ENCODE measurements at places on chromosomes 3 and 15. TPM values are rescaled to one million over a fixed set of nuclear protein-coding genes. Genes with fewer than 3 reads are reported as not detected.

GRCh38 chr15:73022161-73022560 lies 30.1 kb upstream of the NEO1 start:
- no peak for DNase-seq
- no peak overlapping the region for H3K4me3 ChIP-seq
- H3K27ac ChIP-seq, result no peak overlapping the region
- no peaks in the 10 kb centered on the region for H3K36me3 ChIP-seq

DNA sequence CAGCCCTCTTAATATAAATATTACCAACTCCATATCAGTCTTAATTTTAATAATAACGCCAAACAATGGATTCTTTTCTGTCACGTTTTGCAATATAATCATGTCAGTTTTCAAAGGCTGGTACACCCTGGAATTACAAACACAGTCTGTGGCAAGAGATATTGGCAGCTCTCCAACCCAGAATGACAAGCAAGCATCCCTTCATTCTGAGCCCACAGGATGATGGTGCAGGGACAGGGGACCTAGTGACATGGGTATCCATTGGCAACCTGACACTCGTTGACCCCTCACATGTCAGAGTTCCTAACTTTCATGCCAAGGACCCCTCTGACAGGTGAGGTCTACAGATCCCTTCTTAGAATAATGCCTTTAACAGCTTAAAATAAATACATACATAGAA lies 154.5 kb upstream of the TSC22D2 start:
- DNase-seq, result no peak
- H3K27ac ChIP-seq, result no peak overlapping the region
- no peak overlapping the region for H3K4me3 ChIP-seq
- no peaks in the 10 kb centered on the region for H3K4me1 ChIP-seq
- H3K36me3 ChIP-seq, result no peaks in the 10 kb centered on the region

GRCh38 chr15:83510001-83510400 lies 62.9 kb downstream of the SH3GL3 start:
- H3K27me3 ChIP-seq, result no peaks in the 10 kb centered on the region
- H3K27ac ChIP-seq, result no peak overlapping the region
- no peak for DNase-seq

DNA sequence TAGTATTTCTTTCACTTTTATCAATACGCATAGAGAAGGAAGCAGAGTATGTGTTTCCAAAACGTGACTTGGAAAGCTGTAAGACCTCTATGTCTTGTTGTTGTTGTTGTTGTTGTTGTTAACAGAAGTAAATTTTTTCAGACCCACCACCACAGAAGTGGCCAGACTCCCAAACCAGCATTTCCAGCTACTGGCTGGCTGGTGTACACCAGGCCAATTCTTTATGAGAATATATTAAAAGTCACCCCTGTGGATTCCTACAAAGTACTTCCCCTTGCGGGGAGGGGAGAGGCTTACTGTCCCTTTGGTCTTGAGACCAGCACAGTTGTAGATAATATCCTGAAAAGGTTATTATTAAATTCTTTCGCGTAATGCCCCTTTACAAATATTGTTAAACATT lies 1.6 kb upstream of the FOXP1 start:
- DNase-seq, result no peak
- peak overlapping the region; percentile 95 for H3K27ac ChIP-seq
- H3K27me3 ChIP-seq, result no peaks in the 10 kb centered on the region
- no peaks in the 10 kb centered on the region for H3K4me1 ChIP-seq

DNA sequence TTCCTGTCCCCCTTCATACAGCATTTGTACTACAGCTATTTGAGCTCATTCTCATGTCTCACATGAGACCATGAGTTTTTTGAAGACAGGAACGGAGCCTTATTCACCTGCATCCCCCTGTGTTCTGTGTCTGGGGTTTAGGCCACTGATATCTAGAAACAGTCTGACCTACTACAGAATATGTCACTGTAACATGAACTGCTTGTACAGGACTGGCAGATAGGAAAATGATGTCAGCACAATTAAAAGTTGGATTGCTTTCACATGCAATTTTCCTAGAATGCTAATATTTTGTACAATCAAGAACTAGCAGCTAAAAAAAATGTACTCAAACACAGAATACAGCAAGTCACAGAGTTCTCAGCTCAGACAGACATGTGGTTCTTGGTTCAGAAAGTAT lies 90.8 kb upstream of the FGF12 start:
- H3K4me1 ChIP-seq, result no peaks in the 10 kb centered on the region
- no peak overlapping the region for H3K27ac ChIP-seq
- H3K27me3 ChIP-seq, result no peaks in the 10 kb centered on the region
- no peak for DNase-seq
- no peaks in the 10 kb centered on the region for H3K36me3 ChIP-seq

- H3K4me3 ChIP-seq, result no peak overlapping the region
- H3K4me1 ChIP-seq, result no peaks in the 10 kb centered on the region
- no peak for DNase-seq
- no peaks in the 10 kb centered on the region for H3K36me3 ChIP-seq
Measured at GRCh38 chr3:28504976-28505375, 156.4 kb upstream of the AZI2 start.

GRCh38 chr3:148845756-148846395 lies 18.3 kb downstream of the CPB1 start:
- no peaks in the 10 kb centered on the region for H3K36me3 ChIP-seq
- no peaks in the 10 kb centered on the region for H3K27me3 ChIP-seq
- no peak overlapping the region for H3K4me3 ChIP-seq
- H3K4me1 ChIP-seq, result no peaks in the 10 kb centered on the region
- no peak overlapping the region for H3K27ac ChIP-seq
- DNase-seq, result no peak

DNA sequence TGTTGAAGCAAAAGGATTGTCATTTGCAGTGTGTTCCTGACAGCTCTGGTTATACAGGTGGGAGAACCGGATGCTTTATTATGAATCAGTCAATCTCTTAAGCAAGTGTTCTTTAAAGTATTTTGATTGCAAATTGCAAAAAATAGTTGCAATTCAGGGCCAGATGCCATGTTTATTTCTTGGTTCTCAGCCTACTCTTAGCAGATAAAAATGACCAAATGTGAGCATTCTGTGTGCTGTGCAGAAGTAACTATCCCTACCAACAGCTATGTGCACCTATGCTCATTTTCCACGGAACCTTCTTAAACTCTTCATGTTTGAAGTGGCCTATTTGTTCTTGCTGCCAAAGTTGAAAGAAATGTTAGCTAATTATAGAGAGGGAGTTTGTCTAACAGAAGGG lies 262.3 kb upstream of the RASGRP1 start:
- H3K4me3 ChIP-seq, result no peak overlapping the region
- H3K36me3 ChIP-seq, result no peaks in the 10 kb centered on the region
- DNase-seq, result no peak
- H3K27me3 ChIP-seq, result no peaks in the 10 kb centered on the region

DNA sequence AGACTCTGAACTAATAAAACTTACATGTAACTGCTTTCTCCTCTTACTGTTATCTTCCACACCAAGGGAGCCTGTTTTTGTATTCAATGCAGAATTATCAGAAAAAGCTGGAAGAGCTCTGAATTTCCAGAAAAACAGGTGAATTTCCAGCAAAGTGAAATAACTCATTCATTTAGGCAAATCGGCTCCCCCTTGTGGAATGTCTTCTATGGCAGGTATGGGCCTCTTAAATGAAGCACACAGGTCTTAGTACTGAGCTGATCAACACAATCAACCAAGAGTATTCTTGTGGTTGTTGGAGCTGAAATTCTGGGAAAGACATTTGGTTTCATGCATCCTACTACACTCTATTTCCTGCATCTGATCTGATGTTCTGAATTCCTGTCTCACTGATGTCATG lies 31.0 kb upstream of the PTPRG start:
- no peak overlapping the region for H3K27ac ChIP-seq
- no peaks in the 10 kb centered on the region for H3K4me1 ChIP-seq
- no peaks in the 10 kb centered on the region for H3K36me3 ChIP-seq
- no peak for DNase-seq
- no peaks in the 10 kb centered on the region for H3K27me3 ChIP-seq

DNA sequence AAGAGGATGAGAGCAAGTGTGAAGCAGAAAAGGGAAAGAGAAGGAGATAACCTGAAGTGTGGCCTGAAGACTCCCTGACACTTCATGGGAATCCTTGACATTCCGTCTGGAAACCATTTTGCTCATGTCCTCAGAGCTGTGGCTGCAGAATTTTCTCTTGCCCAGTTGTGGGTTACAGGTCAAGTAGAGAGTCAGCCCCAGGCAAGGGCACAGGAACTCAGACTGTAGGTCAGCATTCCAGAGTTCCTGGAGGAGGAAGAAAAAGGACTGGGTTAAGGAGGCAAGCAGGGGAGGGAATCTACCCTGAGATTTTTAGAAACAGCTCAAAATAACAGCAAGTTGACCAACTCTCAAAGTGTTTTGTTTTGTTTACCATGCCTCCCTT lies 4.1 kb upstream of the THSD4 start:
- no peak overlapping the region for H3K27ac ChIP-seq
- peaks cover 20% of the 10 kb centered on the region for H3K27me3 ChIP-seq
- no peak for DNase-seq
- H3K4me3 ChIP-seq, result no peak overlapping the region

DNA sequence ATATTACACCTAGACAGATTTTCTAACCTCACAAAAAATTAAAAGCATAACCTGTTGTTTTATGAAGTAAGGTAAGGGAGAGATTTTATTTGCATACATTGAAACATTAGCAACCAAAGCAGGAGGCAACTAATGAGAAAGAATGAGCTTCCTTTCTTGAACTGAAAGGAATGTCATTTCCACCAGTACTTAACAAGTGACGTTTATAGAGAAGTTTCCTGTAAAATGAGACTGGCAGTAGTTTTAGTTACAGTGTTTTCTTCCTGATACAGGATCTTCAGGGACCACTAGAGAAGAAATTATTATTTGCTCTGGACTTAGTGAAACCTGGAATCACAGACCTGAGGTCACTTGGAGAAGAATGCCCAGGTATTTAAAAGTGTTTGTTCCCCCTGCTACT lies 27.4 kb upstream of the FRMD5 start:
- H3K4me3 ChIP-seq, result no peak overlapping the region
- no peak for DNase-seq
- no peaks in the 10 kb centered on the region for H3K36me3 ChIP-seq
- H3K4me1 ChIP-seq, result no peaks in the 10 kb centered on the region
- H3K27ac ChIP-seq, result no peak overlapping the region

DNA sequence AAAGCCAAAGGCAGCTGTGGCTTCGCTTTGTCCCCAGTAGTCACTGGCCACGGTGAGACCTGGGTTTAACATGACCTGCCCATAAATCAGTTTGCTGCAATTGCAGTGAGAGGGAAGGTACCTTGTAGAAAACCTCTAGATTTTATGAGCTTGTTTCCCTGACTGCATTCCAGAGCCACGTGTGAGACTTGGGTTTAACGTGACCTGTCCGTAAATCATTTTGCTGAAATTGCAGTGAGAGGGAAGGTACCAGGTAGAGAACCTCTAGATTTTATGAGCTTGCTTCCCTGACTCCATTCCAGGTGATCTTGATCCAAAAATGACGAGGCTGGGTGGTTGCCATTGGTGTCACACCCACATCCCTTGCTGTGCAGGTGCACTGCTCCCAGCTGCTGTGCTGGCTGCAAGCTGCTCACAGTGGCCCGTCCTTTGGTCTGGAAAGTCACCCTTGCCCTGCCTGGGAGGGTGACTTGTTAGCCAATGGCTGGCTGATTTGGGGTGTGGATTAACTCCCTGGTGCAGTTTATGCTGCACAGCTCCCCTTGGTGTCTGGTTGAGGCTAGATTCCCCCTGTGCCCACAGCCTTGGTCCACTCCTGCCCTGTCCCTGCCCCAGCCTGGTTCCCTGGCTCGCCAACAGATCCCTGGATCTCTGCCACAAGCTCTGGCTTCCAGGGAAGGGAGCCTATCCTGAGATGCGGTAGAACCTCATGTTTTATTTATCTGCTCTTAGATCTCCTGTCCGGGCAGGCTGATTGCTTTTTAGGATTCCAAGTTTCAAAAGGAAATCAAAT lies 192.7 kb upstream of the CTDSPL start:
- H3K27me3 ChIP-seq, result no peaks in the 10 kb centered on the region
- no peaks in the 10 kb centered on the region for H3K36me3 ChIP-seq
- peaks cover 9% of the 10 kb centered on the region for H3K4me1 ChIP-seq
- no peak overlapping the region for H3K4me3 ChIP-seq
- H3K27ac ChIP-seq, result no peak overlapping the region

DNA sequence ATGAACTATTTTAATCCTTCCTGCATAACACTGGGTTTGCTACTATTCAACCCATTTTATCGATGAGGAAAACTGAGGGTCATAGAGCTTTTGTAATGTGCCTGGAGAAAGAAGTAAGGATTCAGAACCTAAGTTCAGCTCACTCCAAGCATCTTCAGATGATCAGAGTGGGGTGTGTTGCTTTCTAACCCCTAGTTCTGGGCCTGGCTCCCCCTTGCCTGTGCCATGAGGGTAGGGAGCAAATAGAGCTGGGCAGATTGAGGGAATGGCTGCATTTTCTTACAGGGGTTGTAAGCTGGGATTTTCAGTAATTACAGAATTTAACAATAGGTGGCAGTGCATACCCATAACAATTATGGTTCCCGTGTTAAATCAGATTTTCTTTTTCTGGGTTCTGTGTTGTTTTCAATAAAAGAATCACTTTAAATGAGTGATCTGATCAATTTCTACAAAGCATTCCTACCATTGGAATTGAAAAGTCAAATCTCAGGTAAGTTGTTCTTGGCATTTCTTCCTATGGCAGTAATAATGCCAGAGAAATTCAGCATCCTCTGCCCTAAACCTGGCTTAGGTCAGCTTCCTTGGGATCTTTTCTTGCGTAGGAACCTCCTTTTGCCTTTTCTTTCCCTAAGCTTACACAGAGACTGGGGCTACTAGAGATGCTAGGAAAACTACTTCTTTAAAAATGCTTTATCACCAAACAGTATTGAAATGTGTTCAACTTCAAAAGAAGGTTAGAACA lies 103.8 kb upstream of the IL12A start:
- no peak overlapping the region for H3K27ac ChIP-seq
- no peaks in the 10 kb centered on the region for H3K27me3 ChIP-seq
- no peak overlapping the region for H3K4me3 ChIP-seq

DNA sequence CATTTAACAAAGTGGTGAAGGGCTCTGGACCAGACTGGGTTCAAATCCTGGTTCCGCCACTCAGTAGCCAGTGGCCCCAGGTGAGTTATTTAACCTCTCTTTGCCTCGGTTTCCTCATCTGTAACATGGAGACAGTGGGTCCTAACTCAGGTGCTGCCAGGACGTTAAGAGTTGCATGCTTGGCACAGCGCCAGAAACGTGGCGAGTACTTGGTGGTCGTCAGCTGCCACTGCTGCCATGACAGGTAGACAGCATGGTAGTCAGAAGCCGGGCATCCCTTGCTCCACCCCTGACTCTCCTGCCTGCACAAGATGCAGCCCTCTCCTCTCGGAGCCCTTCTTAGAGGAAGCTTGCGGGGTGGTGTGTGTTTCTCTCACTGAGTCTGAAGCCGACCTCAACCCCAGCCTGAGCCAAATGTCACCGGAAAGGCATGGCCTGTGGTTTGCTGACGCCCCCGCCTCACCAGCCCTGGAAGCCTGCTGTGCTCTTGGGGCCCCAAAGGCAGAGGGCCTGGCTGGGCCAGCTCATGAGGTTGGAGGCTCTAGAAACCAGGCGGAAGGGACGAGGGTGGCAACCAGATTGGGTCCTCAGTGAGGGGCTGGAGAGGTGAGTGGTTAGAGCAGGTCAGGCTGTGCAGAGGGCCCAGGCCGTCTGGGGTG lies 160.8 kb upstream of the TLE3 start:
- peak overlapping the region; percentile 33 for H3K27ac ChIP-seq
- no peak for DNase-seq
- H3K36me3 ChIP-seq, result no peaks in the 10 kb centered on the region
- H3K4me1 ChIP-seq, result peaks cover 52% of the 10 kb centered on the region
- H3K4me3 ChIP-seq, result no peak overlapping the region

- peaks cover 5% of the 10 kb centered on the region for H3K4me1 ChIP-seq
- H3K27ac ChIP-seq, result no peak overlapping the region
- no peaks in the 10 kb centered on the region for H3K27me3 ChIP-seq
- no peaks in the 10 kb centered on the region for H3K36me3 ChIP-seq
- DNase-seq, result no peak
Measured at GRCh38 chr3:111323019-111323418, 219.0 kb upstream of the CD96 start.

CHDH gene
- 4.9 TPM for total RNA-seq

MUSTN1 gene
- 7.5 TPM for total RNA-seq

ZBTB11 gene
- total RNA-seq, result 16.6 TPM

SLC24A5 gene
- 0.50 TPM for total RNA-seq

TRIM42 gene
- total RNA-seq, result not detected
